ENCODE measurements at places on chromosomes 5 and 9.
A peak's percentile ranks its signal among the peaks of the same experiment; 100 is the strongest.

DNA sequence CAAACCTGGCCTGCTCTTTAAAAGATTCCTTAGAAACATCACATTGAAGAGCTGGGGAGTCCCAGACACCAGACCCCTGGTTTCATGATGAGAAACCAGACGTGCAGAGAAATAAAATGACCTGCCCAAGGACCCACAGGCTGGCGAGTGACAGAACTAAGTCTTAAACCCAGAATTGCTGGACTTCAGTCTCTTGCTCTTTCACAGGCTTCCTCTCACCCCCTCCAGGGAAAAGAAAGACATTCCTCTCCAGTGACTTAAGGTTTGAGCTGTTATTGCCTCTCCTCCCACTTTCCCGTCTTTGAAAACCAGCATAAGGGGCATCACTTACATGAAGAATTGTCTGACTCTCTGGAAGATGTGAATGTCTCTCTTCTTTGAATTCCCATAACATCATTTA is 535.2 kb downstream of the IRX1 start:
- DNase-seq = no peak

DNA sequence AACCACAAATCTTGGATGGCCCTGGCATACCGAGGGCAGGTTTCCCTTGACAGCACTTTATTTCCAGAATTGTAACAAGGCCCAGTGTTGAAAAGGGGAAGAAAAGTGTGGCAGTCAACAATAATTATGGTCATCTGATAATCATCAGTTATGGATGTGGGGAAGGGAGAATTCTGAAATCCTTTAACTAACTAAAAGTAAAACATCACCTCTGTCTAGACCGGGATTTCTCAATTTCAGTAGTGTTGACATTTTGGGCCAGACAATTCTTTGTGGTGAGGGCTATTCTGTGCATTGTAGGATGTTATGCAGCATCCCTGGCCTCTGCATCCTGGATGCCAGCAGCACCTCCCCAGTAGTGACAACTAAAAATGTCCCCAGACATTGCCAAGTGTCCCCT is 140.4 kb downstream of the PSAT1 start:
- no peak for DNase-seq

DNA sequence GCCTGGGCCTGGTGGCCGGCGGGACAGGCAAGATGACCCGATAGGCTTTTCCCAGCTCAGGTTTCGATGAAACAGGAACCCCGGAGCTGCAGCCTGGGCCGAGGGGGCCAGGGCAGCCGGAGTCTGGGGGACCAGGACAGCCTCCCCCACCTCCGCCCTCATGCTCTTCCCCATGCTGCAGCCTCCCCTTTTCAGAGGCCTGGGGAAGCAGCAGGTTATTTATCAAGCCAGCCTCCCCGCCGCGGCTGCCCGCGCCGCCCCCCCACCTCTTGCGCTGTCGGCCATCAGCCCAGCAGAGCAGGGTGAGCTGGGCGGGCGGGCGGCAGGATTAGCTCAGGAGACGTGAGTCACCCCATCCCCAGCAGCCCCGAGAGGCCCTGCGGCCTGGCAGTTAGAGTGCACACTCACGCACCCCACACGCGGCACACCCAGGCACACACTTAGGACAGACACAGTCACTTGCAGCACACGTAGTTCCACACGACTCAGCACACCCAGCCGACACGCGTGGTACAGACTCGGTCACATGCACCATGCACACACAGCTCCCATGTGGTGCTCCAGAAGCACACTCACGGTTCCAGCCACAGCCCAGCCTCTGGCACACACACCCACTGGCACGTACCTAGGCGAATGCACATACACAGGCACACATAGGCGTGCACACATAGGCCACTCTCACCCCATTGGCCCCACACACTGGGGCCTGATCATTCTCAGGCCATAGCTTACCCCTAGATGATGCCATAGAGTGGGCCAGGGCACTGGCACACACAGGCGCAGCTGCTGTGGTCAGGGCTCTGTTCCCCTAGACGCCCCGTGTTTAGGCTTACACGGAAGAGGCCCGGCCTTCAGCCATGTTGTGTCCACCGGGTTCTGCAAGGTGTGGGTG is 13.0 kb downstream of the CXXC5 start:
- DNase-seq = peak; percentile 96

- DNase-seq = no peak
Observed at GRCh38 chr9:27717991-27718390, 144.7 kb upstream of the C9orf72 start.
